A673 (cell line): ENCODE measurements at places on chromosomes 5 and 9. TPM values are rescaled to one million over a fixed set of nuclear protein-coding genes. Genes with fewer than 3 reads are reported as not detected.

SPINK7 gene
- not detected in 2 replicates for total RNA-seq

DNA sequence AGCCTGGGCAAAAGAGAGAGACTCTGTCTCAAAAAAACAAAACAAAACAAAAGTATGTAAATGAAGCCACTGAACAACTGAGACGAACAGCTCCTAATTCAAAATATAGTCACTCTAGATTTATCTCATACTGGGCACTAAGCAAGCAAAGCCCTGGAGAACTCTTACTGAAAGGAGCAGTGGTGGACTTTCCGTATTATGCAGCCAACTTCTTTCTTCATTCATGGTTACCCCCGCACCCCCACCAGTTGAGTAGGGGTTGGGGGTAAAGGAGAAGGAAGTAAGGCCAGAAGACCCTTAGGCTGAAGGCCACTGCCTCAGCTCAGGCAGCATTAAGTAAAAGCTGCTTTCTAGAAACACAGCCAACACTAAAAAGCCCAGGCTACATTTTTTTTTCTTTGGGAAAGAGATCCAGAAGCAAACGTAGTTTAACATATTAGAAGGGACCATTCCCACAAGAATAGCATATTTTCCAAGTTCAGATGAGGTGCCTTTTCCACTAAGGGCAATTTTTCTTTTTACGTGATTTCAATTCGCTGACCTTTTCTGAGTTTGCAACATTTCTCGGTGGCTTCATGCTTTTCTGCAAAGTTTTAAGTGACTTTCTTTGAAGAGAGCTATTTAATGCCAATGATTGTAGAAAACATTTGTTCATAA is 55.3 kb downstream of the MAPKAP1 start:
- DNase-seq = no peak

DNA sequence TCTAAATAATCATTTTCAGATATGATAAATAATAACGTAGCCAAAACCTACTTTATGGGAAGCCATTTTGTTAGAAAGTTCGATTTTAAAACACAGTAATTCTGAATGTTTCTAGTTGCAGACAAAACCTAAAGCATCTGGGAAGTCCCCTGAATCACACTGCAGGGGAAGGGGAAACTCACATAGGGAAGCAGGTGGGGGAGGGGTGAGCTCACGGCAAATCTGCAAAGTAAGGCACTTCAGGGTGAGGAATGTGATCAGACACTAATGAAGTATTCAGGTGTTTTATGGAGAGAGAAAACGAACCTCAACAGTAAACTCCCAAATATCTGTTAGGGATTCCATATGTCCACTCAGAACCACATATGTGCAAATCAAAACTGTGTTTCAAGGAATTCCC is 70.7 kb downstream of the EPB41L4A start:
- DNase-seq = no peak

GRCh38 chr9:107948601-107949000 is 459.0 kb upstream of the KLF4 start:
- no peak for DNase-seq
